ENCODE measurements at places on chromosomes 11 and 22. TPM values are rescaled to one million over a fixed set of nuclear protein-coding genes. Genes with fewer than 3 reads are reported as not detected.

DNA sequence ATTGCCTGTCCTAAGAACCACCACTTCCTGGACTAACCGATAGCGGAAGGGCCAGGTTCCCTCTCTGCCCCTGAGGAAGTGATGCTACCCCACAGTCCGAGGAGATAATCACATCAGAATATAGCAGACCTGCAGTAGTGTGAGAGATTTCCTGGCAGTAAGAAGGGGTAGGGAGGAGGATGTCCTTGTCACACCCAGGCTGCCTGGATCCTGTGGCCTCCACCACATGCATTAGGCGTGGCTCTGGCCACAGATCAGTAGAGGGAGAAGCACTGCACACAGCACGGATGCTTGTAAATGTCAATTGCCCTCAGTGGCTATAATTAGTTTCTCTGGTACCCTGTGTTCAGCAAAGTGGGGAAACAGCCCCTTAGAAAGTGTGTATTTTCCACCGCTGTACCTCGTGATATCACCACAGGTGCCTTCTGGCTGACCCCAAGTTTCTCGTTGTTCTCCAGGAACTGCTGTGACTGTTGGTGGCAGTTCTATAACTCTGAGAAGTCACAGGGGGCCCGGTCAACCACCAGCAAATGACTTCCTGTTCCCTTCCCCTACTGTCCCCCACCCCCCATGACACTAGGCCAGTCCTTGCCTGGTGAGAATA, 61.8 kb downstream of the UBASH3B start:
- DNase-seq = no peak

- DNase-seq = no peak
These were observed 30.4 kb downstream of the USH1C start for GRCh38 chr11:17513853-17514252.

DNA sequence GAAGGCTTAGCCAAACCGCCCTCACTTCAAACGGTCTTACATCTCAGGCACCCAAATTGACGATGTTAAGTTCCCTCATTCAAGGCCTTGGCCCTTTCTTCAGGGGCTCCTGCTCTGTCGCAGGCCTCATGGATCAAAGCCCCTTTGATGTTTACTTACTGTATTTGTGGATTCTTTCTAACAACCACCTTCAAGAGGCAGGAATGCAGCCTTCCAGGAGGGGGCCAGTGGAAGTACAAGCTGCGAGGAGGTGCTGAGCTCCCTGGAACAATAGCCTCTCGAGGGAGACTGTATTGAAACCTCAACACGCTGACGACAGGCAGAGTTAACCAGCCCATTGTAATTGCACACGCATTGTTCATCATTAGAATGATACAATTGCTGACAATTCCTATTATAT, 209.1 kb downstream of the ST3GAL4 start:
- DNase-seq = no peak

DNA sequence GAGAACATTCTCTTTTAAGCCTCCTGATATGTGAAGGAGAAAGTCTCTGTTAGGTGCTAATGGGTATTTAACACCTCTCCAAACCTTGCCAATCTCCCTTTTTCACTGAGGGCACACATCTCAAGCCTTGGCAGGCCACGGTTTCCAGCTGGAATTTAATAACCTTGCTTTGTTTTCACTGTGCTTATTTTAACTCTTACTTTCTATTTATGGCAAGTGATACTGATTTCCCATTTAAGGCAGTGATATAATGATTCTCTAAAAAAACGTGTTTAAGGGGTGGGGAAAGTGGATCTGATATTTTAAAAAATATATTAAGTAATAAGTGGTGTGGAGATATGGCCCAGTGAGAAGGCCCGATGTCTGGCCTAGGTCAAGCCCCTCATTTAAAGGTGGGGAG, 1.1 kb upstream of the RASD2 start:
- DNase-seq = no peak

GRCh38 chr11:61787928-61788491, 4.4 kb downstream of the TMEM258 start:
- DNase-seq = peak; percentile 43

Gene IL10RA
- 0.14 TPM for total RNA-seq

Gene CBX7
- 5.1 TPM for total RNA-seq

Gene RAG2
- total RNA-seq = not detected
